Muscle of back (tissue), 13 donors: ENCODE measurements at places on chromosomes 3 and 15.
A peak's percentile ranks its signal among the peaks of the same experiment; 100 is the strongest.

DNA sequence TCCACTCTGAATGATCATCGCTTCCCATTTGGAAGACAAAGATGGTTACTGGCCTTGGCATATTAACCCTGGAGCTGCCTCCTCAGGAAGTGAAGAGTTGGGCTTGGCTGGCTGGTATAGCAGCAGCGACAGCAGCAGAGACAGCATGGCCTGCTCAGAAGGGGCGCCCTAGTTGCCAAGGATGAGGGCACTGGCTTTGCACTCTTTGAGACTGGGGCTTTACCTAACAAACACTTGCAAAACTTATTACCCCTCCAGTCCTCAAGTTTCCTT, 68.5 kb upstream of the RBP1 start:
- no peak for DNase-seq

DNA sequence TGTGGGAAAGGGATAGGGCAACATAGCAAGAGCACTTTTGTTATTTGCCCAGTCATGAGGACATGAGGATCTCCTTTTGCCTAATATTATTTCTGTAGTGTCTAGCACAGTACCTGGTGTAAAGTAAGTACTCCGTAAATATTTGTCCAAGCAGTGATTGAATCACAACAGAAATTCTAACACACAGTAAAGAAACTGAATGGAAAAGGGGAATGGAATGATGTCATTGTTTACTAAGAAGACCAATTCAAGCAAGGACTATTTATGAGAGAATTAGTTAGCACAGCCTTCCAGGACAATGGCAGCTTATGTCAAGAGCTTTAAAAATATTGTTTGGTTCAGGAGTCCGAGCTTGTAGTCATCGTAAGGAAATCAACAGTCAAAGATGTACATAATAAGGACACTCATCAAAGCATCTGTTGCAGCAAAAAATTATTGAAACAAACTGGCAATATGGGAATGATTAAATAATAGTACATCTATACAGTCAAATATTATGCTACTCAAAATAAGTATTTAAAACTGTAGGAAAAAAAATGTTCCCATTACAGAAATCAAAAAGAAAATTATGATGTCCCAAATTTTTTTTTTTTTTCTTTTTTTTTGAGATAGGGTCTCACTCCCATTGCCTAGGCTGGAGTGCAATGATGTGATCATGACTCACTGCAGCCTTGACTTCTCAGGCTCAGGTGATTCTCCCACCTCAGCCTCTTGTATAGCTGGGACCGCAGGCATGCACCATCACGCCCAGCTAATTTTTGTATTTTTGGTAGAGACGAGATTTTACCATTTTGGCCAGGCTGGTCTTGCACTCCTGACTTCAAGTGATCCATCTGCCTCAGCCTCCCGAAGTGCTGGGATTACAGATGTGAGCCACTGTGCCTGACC, 17.9 kb downstream of the CAPN7 start:
- no peak for DNase-seq

GRCh38 chr15:70920981-70921696, 28.5 kb downstream of the LRRC49 start:
- DNase-seq: no peak

DNA sequence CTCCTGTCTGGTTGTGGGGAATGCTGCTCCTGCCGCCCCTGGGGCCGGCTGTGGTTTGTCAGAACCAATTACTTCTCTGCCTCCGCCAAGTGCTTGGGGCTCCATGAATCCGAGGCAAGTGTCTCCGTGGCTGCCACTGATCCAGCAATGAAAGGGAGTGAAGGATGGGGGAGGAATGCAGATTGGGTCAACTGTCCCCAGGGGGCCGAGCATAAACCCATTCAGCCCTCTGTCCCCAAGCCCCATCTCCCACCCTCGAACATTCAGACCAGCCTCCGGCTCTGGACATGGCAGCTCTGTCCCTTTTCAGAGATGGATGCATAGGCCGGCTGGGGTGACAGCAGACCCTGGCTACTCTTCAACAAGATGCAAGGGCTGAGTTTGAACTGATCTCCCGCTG, 35.5 kb downstream of the CACNA2D2 start:
- no peak for DNase-seq

GRCh38 chr3:95654570-95655362, 1159.6 kb upstream of the EPHA6 start:
- DNase-seq: no peak

DNA sequence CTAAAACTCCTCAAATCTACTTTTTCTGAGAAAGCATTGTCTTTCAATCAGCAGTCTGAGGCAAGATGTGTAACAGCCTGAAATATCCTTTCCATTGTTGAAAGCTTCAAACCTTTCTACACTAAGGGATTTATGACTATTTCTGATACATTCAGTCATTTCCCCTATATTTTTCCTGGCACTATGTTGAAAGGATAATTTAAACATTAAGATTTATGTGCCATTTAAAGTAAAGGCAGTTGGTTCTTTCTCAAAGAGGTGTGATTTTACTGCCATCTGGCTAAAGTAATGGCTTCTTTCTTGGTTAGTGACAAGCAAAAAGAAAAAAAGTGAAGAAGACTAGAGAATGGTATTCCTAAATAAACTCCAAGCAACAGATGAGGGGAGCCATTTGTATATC, 249.6 kb upstream of the COL8A1 start:
- DNase-seq: no peak

- DNase-seq: no peak
Observed at GRCh38 chr3:177842743-177843734, 645.8 kb upstream of the TBL1XR1 start.

DNA sequence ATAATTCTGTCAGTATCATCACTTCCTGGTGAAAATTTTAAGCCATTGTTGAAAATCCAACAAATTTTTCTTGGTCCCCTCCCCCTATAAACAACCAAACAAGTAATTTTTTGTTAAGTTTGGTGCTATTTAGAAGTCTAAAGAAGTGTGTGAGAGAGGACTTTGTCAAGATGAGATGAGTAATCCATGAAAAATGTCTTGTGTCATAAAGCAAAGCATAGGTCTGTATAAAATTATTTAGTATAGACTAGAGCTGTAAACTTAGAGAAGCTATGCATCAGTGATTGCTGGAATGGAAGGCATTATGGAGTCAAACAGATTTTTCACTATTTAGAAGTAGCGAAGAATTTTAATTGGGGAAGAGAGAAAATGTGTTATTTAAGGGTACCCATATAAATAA, 31.4 kb downstream of the MAPK6 start:
- DNase-seq: peak; percentile 27

GRCh38 chr15:87609894-87610293, 646.6 kb downstream of the NTRK3 start:
- DNase-seq: no peak

- DNase-seq: no peak
Observed at GRCh38 chr3:45985532-45986302, 9.9 kb downstream of the FYCO1 start.

DNA sequence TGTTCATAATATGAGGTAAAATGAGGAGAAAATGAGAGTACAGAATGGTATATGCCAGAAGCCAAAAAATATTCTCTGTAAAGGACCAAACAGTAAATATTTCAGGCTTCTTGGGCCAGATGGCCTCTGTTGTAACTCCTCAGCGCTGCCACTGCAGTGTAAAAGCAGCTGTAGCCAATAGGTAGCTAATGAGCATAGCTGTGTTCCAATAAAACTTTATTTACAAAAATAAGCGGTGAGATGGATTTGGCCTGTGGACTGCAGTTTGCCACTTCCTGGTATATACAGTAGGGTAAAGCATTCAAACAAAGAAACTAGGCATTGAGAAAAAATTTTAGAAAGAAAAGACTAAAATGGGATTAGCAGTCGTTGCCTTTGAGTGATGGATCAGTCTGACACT, 51.5 kb downstream of the BFSP2 start:
- DNase-seq: no peak

- DNase-seq: peak; percentile 60
Observed at GRCh38 chr3:128408693-128409623, 57.7 kb downstream of the DNAJB8 start.

- DNase-seq: no peak
Observed at GRCh38 chr3:148880681-148881080, 15.6 kb downstream of the CPA3 start.

- no peak for DNase-seq
Observed at GRCh38 chr3:94548581-94549316, 485.9 kb downstream of the NSUN3 start.

- no peak for DNase-seq
Observed at GRCh38 chr3:186962445-186962844, 32.1 kb downstream of the ST6GAL1 start.
